Islet precursor cell (in vitro differentiated cells): ENCODE measurements at places on chromosomes 11 and 22.

DNA sequence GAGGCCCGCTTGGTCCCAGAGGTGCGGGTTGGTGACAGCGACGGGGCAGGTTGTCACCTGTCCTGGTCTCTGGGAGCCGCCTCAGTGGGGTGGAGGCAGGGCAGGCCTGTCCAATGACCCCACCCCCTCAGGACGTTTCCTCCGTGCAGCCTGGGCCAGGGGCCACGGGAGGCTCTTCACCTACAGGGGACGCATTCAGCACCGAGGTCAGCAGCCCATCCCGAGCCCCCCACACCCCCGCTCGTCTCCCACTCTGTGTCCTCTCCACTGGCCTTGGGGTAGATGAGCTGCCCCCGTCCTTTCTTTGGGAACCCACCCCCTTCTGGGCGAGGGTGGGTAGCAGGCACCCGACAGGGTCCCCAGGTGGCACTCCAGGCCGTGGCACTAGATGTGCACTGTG, 35.7 kb downstream of the BRSK2 start:
- no peak for DNase-seq

DNA sequence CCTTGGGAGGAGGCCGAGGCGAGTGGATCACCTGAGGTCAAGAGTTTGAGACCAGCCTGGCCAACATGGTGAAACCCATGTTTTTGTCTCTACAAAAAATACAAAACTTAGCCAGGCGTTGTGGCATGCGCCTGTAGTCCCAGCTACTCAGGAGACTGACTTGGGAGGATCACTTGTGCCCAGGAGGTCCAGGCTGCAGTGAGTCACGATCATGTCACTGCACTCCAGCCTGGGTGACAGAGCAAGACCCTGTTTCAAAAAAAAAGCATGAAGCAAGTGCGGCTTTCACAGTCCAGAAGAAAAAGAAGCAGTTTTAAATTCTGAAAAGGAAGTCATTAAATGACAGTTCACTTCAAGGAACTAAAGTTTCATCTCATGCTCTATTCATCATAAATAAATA, 7.1 kb upstream of the LTO1 start:
- DNase-seq = no peak

DNA sequence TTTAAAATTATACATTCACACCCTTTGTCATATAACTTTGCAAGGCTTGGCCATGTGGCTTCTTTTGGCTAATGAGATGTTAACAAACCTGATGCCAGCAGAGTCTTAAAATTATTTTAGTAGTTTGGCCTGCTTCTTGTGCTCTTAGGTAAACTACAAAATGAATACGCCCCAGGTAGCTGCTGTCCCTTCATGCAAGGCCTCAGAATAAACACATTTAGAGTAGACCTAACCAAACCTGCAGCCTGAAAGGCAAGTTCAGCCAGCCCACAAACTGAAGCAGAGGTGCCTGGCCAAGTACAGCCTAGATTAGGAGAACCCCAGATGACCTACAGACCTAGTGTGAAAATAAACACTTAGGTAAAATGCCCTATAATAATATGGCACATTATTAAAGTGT, 50.2 kb downstream of the PHF21A start:
- no peak for DNase-seq

DNA sequence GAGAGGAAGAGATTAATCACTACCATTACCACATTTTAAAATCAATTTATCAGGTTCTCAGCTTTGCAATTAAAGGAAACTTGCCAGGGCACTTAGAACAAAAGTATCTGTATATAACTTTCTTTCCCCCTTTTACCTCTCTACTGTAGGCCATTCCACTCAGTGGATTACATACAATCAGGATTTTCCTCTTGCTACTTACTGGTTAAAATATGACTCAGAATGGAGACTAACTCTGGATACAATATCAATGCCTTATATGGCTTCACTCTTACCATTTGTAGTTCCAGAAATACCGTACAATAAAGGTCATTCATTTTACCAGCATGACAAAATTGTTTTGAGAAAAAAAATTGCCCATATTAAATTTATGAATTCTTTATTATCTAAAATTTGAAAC, 706.8 kb downstream of the KCNA4 start:
- DNase-seq = no peak

DNA sequence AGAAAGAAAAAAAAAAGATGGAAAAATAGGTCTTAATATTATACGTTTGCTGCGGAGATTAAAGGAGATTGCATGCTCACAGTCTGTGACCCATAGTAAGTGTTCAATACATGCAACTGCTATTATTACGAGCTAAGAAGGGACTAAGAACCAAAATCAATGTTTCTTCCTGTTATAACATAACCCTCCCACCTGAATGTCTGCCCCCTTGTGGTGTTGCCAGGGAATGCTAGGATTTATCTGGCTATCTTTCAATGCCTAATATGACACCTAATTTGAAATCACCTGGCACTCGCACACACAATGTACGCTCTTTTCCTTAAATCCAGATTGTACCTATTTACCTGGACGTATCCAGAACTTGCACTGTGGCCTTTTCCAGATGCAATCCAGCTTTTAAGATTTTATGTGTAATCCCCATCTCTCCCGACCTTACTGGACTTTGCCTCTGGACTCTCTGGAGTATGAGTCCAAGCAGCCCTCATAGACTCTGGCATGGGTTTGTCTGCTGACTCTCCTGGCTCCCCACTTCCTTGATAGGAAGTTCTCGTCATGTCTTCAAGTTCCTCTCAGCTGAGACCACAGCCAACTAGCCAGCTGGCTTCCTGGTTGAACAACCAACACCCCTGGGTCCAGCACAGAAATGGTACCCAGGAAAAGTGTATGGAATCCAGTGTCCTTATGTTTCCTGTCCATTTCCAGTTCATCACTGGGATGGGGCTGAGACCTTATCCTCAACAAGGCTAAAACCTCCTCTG, 151.5 kb downstream of the CCDC34 start:
- DNase-seq = no peak

DNA sequence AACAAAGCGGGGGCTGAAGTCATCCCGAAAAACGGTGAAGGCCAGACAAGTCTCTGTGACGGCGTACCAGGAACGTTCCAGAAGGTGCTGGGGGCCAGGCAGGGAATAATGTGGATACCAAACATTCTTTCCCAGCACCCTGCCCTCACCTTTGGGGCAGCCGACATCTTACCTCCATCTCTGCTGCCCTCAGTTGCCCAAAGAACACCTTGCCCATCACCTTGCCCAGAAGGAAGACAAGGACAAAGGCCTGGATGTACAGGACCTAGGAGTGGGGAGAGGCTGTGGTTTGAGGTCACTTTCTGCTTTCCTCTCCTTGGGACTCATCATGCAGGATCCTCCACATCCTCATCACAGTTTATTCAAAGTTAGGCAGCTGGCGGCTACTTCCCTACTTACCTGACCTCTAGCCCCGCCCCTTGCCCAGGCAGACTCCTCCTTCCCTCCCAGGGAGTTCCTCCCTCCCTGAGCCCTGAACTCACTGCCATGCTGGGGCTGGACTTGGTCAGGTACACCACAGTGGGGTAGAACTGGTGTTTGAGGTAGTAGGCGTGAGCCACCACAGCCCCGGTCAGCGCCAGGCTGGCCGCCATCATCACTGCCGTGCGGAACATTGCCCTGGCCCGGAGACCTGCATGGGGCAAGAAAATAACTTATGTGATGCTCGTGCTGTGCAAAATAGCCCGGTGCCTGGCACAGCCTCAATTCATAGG, 1.2 kb downstream of the SYVN1 start:
- peak; percentile 88 for DNase-seq
